ENCODE measurements at places on chromosomes 3 and 15.

- DNase-seq: no peak
Observed at GRCh38 chr3:177944228-177944661, 592.0 kb upstream of the KCNMB2 start.

GRCh38 chr15:64515196-64515595 is 54.8 kb downstream of the ZNF609 start:
- DNase-seq: no peak

DNA sequence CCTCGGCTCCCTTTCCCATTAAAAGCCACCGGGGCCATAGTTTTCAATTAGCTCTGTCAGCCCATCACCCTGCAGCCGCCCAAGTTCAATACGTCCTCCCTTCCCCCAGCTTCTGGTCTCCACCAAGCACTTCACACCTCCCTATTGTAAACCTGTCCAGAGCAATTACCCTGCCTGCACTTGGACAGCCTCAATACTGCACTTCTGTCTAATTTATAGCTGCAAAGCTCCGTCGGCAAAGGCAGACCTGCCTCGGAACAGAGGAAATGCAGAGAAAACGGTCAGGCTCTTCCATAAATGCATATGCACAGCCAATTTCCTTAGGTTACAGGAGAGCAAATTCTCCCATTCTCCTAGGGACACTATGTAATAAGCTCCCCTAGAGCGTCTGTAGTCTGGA is 21.9 kb downstream of the LRIG1 start:
- DNase-seq: no peak

- no peak for DNase-seq
Observed at GRCh38 chr3:192745150-192745549, 17.8 kb upstream of the FGF12 start.

- DNase-seq: no peak
Observed at GRCh38 chr3:103684904-103685303, 1250.1 kb downstream of the ZPLD1 start.

DNA sequence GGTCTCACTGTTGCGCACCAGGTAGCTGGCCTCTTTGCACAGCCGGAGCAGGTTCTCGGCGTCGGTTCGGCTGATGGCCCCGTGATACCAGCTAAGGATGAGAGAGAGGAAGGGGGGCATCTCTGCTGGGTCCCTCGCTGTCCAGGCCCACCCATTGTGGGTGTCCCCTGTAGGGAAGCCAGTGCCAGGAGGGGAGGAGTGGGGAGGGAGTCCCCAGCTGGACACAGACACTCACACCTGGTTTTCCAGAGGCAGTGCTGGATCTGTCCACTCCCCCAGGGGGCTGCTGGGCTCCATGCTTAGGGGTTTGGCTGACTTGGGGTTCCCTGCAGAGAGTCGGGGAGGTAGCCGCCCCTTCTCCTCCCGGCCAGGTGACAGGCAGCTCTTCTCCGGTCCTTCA is 15.9 kb downstream of the SHF start:
- DNase-seq: no peak

DNA sequence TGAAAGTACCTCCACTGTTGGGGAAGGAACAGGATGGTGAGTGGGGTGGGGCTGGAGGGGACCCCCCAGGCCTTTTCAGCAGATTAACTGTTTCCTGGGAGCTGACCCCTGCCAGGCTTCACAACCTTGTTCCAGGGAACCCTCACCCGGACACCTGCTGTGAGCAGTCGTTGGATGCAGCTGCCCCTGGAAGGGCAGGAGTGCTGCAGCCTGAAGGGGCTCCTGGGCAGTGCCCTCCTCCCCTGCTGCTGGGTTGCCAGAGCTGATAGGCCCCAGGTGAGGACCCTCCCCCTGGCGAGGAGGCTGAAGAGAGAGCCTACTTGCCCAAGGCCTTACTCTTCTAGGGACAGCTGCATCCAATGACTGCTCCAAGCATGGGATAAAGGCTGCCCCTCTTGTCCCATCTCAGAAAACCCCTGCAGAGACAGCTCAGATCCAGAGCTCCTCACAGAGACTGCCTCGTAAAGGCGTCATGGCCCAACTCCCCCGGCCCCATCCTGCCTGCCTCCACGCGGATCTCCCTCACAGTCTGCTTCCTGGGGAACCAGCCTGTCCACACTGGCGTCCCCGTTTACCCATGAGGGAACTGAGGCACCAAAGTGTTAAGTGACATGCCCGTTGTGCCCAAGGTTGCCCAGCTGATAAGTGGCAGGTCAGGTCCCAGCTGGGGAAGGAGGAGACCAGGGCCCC is 193.4 kb upstream of the LINGO1 start:
- no peak for DNase-seq

- no peak for DNase-seq
Observed at GRCh38 chr3:100001083-100001482, 113.2 kb downstream of the FILIP1L start.

GRCh38 chr15:73882761-73883419 is 9.5 kb downstream of the TBC1D21 start:
- no peak for DNase-seq

- DNase-seq: no peak
Observed at GRCh38 chr3:51932471-51933370, 9.0 kb downstream of the RRP9 start.

DNA sequence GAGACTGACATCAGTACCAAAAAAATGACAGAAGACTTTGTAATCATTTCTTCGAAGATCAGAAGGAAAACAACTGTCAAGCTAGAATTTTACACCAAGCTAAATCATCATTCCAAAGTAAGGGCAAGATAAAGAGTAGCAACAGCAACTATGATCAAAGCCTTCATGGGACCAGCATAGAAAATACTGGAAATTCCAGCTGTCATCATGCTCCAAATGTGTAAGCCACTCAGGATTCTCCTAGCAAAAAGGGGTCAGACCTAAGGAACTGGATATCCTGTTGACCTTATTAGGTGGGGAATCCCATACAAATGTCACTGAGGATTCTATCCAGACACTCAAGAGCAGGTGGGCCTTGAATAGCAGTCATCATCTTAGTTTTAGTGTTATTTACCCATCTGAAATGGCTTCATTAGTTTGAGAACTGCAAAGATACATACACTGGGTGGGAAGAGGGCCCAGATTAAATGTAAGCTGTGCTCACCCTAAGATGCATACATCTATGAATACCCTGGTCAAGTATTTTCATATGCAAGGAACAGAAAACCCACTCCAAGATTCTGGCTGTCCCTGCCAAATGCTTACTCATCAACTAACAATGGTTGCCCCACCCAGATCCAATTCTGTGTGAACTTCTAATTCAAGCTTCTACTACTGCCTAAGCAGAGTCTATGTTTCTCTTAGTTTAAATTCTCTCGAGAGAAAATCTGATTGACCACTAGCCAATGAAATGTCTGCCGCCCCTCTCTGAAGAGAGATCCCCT is 33.5 kb downstream of the CLDN18 start:
- DNase-seq: no peak

DNA sequence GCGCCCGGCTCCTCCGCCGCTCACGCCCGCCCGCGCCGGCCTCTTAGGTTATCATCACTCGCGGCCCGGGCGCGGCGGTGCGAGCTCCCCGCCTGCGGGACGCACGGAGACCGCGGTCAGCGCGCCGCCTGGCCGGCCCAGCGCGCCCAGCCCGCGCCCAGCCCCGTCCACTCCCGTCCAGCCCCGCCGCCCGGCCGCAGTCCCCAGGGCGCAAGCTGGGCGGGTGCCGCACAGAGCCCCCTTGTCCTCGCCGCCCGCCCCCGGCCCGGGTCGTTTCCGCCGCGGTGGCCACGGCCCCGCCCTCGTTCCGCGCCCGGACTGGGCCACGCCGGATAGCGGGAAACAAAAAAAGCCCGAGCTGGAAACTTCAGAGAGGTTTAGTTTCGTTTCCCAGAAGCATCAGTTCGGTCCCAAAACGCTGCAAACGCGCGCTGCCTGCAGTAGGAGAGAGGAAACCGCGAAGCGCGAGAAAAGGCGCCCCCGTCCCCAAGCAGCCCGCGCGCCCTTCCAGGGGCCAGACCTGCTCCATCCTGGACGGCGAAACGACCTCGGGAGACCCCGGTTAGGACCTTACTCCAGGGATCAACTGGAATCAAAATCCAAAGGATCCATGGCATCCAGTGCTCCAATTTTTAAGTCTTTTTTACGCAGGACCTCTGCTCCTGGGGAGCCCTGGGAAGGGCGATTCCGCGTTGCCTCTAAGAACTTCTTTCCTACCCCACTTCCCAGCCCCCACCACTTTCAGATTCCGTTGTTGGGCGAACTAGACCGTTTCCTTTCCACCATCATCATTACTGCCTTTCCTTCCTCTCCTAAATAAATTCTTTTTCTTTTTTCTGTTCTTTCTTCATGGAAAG is at the start of gene ATP10A:
Gene ATP10A (minus strand): TSS at position 217 of the 857 bp plus-strand sequence. CDS start 231 bp downstream, outside the sequence.
- DNase-seq: no peak

DNA sequence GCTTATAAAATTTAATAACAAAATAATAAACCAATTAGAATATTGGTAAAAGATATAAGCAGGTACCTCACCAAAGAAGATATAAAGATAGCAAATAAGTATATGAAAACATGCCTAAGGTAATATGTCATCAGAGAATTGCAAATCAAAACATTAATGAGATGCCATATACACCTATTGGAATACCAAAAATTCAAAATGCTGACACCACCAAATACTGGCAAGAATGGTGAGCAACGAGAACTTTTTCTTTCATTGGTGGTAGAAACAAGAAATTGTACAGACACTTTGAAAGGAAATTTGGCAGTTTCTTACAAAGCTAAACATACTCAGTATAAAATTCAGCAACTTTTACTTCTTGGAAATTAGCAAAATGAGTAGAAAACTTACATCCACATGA is 346.9 kb upstream of the ROBO1 start:
- no peak for DNase-seq

DNA sequence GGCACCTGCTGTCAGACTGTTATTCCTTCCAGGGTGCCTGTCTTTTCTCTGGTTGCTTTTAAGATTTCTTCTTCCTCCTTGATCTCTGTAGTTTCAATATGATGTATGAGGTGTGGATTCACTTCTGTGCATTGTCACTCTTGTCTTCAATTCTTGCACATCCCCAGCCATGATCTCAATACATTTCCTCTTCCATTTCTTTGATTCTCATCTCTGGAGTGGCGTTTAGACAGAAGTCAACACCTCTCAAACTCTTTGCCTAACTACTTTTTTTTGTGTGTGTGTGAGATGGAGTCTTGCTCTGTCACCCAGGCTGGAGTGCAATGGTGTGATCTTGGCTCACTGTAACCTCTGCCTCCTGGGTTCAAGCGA is 224.4 kb upstream of the LYSMD4 start:
- DNase-seq: no peak

DNA sequence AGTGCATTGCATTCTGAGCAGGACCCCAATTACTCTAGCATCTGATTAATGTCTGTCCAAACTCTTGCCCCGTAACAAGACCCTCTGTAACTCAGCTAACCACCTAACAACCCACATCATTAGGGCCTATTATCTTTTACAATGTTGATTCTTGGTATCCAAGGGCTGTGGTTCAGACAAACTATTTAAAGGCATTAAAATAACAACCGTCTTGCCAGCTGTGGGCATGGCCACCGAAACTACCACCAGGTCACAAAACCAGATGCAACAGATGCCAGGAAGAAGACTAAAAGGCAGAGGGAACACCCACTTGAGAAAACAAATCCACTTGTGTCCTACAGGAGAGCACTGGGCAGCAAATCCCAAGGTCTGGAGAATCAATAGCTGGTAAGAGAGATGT is 262.9 kb downstream of the ERC2 start:
- no peak for DNase-seq

DNA sequence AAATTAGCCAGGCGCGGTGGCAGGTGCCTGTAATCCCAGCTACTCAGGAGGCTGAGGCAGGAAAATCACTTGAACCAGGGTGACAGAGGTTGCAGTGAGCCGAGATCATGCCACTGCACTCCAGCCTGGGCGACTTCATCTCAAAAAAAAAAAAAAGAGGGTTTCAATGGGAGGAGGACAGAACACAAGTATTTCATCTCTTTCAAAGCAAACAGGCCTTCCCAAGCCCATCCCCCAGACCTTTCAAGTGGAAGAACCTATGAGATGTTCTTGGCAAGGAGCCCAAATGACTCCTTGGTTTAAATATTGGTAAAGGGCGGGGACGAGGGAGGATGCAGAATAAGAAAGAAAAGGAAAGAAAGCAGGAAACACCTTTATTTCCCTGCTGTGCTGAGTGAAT is 62.2 kb upstream of the MCF2L2 start:
- DNase-seq: no peak

- no peak for DNase-seq
Observed at GRCh38 chr3:54443561-54444161, 321.3 kb downstream of the CACNA2D3 start.

DNA sequence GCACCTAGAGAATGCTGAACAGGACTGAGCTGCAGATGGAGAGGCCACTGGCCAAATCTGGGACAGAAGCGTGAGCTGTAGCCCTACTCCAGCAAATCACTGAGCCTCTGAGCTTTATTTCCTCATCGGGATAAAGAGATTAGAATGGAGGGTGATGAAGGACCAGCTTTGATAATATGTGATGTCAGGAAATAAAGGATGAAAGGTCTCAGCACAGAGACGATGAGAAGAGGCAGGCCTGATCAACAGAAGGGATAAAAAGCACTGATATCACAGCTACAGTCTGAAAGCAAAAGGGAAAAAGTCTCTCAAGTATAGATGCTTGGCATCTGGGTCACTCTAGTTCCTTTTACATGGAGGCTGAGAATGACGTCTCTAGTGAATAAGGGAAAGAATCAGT is 70.0 kb downstream of the DHX30 start:
- no peak for DNase-seq

- no peak for DNase-seq
Observed at GRCh38 chr3:48997714-48998637, 7.9 kb downstream of the P4HTM start.

DNA sequence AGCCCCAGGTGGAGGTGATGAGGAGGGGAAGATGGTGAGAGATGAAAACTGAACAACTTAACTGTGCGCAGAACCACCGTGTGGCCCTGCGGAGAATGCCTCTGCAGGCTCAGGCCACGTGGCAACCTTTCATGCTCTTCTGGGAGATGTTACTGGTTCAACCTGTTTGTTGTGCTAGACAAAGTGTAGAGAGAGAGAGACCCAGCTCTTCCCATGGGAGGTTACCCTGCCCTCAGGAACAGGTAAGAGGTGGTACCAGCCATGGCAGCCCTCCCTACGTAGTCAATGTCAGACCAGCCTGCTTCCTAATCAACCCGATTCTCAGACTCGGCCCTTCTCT is 37.0 kb upstream of the HACD2 start:
- DNase-seq: no peak

All from SW 1271 (cell line).